ENCODE measurements at places on chromosomes 7 and 10.

- DNase-seq: no peak
Measured at GRCh38 chr10:1409392-1409791, 327.9 kb downstream of the ADARB2 start.

GRCh38 chr7:130721486-130722277, 12.3 kb downstream of the KLF14 start:
- DNase-seq: peak; percentile 76

- DNase-seq: no peak
Measured at GRCh38 chr7:7703427-7703826, 15.0 kb downstream of the RPA3 start.

DNA sequence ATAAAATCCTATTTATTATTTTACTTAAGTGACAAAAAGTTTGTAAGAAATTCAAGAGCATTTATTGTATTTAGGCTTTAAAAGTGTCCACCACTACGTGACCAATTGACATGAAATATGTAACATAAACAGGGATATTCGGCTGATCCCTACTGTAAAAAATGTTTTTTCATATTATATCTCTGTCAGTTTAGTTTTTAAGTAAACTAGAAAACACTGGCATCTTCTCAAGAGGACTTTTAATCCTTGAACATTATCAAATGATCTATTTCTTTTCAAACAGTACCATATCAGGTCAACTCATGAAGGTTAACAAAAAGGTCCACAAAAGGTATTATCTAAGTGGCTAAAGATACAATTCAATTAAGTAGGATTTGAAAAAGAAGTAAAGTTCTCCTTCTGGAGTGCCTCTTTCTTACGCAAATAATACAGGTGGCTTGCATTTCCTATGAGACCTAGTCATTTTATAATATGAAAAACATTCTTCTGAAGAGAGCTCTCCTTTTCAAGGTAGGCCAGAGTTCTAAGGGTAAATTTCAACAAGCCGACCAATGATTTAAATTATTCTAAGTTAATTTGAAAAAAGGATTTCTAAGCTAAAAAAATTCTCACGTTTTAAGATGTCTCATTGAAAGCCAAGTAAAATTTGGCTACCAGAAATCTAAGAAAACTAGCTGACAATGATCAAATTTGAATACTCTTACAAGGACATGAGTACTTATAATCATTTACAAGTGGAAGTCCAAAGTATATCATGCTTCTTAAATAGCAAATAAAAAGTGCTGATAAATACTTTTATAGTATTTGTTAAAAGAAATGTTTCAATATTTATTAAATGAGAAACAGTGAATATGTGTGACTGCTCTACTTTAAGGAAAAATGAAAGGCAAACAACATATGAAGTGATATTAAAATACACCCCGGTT, 133.5 kb downstream of the NRBF2 start:
- DNase-seq: no peak

DNA sequence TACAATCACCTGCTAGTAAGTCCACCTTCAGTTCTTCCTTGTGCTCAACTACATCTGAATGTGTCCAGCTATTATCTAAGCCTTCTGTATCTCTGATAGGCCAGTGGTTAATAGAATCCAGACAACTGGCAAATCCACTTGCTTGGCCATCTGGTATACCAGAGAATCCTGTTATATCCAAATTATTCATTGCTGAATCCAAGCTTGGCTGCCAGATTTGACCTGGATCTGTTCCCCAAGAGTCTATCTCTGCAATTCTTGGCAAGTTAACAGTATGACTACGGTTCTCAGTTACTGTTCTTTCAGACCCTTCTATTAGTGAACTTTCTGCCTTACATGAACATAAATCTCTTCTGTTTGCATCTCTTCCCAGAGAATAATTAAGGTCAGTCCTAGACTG, 154.6 kb upstream of the TARP start:
- DNase-seq: no peak

- no peak for DNase-seq
Measured at GRCh38 chr10:59324597-59324996, 37.8 kb downstream of the FAM13C start.

- DNase-seq: no peak
Measured at GRCh38 chr10:21699575-21699974, 165.5 kb downstream of the MLLT10 start.

DNA sequence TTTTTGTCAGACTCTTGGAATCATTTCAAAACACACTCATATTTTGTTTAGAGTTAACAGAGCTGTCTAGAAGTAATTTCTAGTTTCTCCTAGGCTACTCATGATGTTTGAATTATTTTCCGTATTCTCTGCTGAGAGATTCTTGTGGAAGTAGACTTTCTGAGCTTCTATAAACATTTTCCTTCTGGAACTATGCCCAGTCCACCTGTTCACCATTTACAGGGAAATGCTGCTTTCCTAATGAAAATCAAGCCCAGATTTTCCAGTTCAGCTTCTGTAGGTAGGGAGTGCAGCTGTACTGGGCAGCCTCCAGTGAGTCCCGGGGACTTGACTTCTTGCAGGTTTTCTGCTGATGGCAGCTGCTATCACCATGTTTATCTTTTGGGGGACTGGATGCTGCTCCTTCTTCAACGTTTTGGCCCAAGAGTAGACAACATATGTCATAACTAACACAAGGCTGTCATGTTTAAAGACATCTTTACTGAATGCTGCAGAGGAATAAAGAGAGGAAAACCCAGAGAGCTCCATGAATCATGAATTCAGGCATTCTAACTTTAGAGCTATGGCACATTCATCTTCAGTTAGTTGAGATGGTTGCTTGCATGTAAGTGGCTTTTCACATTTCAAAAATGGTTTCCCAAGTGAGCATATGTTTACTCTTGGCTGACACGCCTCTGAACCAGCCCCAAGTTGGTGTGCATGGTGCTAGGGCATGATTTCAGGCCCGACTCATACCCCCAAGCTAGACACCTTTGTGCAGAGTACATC, 85.6 kb downstream of the SDK1 start:
- DNase-seq: no peak

GRCh38 chr7:8134089-8134733, 127.8 kb downstream of the ICA1 start:
- DNase-seq: no peak

DNA sequence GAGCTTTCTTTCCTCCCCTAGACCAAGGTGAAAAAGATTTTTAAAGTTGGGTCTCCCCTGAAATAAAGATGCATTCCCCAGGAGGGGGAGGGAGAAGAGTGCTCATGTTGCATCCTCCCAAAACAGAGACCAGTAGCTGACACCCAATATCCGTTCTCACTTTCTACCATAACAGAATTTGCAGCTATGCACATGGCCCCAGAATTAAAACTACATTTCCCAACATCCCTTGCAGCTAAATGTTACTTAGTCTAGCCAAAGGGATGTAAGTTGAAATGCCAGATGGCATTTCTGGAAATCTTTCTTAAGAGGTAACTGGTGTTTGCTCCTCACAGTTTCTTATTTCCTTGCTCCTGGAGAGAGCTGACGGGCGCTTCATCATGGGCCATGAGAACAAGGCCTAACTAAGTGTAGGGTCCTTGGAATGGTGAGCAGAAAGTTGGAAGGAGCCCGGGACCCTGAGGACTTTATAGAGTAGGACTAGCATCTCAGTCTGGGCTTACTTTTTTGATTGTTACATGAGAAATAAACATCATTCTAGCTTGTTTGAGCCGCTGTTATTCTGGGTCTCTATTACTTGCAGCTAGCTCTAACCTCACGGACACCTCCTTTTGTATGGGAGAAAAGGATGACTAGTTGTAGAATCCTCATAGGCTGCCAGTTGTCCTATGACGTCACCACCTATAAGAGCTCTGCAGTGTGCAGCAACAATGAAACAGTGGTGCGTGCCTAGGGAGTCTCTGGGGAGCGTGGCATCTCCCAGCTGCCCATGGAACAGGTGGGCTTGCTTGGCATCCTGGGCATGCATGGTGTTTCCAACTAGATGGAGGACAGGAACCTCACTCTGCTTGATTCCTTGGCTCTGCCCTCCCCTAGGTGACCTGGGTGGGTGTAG, 46.1 kb upstream of the EXOC6 start:
- no peak for DNase-seq

- DNase-seq: no peak
Measured at GRCh38 chr7:26166684-26167266, 14.8 kb downstream of the NFE2L3 start.

GRCh38 chr7:20270867-20271266, 53.7 kb upstream of the MACC1 start:
- DNase-seq: no peak

DNA sequence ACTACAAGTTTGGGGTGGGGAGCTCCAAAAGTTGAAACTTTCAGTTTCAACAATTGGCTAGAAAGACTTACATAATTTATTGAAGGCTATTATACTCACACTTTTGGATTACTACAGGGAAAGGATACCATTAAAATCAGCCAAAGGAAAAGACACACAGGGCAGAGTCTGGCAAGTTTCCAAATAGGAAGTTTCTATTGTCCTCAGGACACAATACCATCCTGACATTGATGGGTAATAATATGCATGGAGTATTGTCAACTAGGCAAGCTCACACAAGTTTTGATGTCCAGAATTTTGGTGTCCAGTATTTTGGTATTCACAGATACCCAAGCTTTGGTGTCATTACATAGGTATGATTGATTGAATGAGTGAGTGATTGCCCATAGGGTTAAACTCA, 872.6 kb upstream of the SORCS1 start:
- DNase-seq: no peak

GRCh38 chr7:129489491-129489890, 12.8 kb upstream of the SMKR1 start:
- no peak for DNase-seq

DNA sequence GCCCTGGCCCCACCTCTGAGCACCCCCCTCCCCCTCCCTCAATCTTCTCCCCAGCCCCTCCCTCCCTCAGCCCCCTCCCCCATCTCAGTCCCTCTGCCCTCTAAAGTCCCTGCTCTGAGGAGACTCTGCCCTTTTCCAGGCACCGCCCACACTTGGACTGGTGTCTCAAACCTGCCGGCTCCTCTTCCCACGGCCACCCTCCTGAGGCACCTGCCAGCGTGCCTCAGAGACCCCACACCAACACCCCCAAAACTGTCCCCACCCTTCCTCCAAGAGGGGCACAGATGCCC, 34.6 kb upstream of the HSPB1 start:
- no peak for DNase-seq

DNA sequence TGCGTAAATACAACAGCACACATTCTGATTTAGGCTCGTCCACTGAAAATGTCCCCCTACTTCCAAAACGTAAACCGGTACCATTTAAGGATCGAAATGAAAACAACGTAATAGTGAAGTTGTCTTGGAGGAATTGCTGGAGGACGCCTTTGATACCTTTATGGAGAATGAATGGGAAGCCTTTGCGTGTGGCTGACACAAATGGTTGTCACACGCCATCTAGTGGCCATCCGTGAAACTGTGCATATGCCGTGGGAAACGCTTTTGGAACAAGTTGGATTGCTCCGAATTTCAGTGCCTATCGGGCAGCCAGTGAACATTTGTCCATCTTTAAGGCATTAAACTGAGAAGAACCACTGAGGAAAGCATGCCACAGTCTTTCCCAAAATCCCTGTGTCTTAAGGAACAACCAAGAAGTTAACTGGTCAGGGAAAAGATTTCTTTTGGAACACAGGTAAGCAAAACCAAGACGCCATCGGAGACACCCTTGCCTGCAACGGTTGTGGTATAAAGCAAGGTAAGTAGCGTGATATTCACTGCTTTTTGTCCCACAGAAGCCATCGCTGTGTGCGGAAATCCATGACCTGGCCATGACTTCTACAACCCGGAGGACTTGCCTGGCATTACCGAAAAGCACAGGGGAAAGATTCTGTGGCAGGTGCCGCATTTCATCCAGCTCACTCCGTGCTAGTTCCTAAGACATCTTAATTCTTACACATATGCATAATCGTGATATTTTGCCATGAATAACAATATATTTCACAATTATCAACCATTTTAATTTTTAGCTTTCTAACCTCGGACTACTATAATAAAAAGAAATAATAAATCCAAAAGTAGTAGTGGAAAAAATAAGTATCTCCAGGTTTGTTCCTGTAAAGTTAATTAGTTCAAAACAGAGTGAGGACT, 100.6 kb downstream of the FAM204A start:
- DNase-seq: peak; percentile 60

GRCh38 chr7:28481091-28481926, 69.0 kb downstream of the CREB5 start:
- no peak for DNase-seq

GRCh38 chr10:35635576-35635975, 6.5 kb downstream of the FZD8 start:
- no peak for DNase-seq

DNA sequence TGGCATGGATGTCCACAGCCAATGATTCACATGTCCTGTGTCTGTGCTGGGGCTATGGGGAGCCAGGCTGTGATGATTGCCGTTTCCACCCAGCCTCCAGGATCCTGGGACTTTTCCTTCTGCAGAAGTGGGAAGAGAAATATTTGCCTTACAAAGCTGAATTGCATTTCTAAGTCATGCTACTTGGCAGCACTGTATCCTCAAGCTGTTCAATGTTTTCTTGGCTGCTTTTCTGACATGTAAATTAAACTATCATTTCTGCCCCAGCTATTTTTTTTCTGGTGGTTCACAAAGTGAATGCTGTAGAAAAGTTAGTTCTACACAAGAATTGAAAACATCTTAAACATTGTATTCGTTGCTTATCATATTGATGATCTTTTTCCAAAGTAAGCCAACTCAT, 51.9 kb upstream of the TCERG1L start:
- DNase-seq: no peak

DNA sequence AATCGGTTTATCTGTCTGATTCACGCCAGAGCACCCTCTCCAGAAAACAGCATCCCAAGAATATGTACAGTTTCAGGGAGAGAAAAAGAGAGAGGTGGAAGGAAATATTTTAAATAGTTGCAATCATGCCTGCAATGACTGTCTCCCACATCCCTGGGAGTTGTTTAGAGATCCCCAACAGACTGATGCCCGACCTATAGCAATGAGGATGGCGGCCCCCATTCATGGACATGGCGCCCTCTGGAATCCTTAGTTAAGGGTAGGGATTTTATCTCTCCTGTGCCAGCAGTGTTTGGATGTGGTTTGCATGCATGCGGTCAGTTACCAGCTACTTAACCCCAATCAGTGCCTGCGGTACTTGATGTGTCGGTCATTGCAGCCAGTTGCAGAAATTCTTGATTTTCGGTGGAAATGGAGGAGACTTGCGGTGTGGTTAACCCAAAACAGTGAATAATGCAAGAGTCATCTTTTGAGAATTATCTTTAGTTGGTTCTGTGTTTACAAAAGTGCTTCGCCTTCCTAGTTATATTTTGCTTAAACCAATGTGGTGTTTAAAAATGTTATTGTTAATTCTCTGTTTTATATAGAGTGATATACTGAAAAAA, 186.0 kb upstream of the TCF7L2 start:
- DNase-seq: no peak

DNA sequence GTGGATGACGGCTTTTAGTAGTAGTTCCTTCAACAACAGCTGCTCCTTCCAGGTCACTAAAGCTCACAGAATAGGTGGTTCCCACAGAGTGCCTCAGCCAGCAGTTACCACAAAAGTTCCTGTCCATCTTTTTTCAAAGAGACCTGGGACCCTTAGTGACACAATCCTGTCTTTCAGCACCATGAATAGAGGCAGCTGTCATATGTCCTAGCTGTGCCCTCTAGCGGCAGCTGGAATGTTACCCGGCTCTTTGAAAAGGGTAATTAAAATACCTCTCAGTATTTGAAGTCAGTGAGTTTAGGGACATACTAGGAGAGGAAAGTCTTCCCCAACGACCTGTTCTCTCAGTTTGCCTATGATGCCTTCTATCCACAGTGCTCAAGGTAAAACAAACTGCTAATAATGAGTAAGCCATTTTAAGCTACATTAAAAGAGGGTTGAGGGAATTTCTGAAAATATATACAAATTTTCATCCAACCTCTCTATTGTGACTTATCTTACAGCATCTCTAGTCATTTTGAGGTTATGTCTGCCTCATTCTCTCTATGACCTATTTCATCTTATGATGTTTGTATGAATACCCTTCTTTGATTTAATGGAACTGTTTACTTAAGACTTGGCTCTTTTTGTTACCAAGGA, 290.8 kb downstream of the NXPH1 start:
- peak; percentile 25 for DNase-seq
